ENCODE measurements at places on chromosomes 16 and 17.

DNA sequence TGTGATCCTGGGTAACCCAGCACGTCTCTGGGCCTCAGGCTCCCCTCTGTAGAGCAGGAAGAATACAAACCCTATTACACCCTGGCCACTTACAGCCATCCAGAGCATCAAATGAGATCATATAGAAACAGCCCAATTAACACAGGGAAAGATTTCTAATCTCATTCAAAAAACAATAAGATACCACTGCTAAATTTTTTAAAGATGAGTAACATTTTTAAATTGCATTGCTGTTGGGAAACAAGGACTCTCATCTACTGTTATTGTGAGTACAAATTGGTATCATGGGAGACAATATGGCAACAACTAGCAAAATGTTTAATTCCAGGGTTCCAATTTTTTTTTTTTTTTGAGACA lies 41.1 kb downstream of the SRL start:
- DNase-seq: no peak

GRCh38 chr17:57106107-57106835 lies 21.2 kb downstream of the AKAP1 start:
- no peak for DNase-seq

GRCh38 chr17:72525225-72526015 lies 404.6 kb downstream of the SOX9 start:
- no peak for DNase-seq

DNA sequence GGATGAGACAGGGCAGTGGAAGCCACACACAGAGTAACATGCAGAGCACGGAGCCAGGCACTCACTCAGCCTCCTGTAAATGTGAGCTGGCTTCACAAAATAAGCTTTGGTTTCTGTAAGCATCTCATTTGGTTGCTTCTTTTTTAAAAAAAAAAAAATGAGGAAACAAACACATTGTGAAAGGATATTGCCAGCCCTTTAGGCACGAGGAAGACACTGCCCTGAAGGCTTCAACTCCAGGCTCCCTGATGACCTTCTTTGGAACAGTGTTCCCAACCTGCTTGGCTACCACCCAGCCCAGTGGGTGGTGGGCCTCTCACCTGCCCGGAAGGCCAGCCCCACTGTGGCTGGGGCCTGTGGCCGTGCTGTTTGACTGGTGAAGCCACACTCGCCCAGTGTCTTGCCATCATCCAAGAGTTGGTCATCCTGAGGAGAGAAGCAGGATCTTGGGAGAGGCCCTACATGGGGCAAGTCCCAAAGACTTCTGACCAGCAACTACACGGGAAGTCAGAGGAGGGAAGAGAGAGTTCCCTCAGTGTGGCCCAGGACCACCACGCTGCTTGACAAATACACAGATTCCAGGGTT lies 1.9 kb downstream of the ELOB start:
- no peak for DNase-seq

DNA sequence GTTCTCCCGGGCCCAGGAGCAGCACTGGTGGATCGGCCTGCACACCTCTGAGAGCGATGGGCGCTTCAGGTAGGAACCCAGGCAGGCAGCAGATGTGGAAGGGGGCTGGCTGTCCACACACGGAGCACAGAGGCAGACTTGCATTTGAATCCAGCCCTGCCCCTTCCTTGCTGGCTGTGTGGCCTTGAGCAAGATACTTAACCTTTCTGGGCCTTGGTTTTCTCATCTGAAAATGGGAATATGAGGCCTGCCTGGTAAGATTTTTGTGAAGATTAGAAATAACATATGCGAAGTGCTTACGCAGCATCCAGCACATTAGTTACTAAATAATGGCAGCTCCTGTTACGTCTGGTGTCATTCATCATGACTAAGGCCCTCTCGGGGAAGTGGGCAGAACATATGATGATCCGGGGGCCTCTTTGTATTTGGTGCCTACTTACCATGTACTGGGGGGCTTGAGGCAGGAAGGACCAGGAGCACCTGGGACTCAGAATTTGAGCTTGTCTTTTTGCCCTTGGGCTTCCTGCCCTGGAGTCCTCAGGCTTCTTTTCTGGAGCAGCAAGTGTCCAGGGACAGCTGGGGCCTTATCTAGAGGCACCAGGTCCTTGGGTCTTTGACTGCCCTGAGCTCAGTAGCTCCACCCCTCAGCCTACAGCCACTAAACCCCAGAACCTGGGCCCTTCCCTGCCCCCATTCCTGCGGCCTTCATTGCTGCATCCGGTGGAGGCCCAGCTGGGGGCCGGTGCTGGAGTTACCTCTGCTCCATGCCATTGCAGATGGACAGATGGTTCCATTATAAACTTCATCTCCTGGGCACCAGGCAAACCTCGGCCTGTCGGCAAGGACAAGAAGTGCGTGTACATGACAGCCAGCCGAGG lies 53.8 kb downstream of the MRC2 start:
- no peak for DNase-seq

GRCh38 chr17:9266031-9266680 lies 244.8 kb downstream of the NTN1 start:
- DNase-seq: no peak

DNA sequence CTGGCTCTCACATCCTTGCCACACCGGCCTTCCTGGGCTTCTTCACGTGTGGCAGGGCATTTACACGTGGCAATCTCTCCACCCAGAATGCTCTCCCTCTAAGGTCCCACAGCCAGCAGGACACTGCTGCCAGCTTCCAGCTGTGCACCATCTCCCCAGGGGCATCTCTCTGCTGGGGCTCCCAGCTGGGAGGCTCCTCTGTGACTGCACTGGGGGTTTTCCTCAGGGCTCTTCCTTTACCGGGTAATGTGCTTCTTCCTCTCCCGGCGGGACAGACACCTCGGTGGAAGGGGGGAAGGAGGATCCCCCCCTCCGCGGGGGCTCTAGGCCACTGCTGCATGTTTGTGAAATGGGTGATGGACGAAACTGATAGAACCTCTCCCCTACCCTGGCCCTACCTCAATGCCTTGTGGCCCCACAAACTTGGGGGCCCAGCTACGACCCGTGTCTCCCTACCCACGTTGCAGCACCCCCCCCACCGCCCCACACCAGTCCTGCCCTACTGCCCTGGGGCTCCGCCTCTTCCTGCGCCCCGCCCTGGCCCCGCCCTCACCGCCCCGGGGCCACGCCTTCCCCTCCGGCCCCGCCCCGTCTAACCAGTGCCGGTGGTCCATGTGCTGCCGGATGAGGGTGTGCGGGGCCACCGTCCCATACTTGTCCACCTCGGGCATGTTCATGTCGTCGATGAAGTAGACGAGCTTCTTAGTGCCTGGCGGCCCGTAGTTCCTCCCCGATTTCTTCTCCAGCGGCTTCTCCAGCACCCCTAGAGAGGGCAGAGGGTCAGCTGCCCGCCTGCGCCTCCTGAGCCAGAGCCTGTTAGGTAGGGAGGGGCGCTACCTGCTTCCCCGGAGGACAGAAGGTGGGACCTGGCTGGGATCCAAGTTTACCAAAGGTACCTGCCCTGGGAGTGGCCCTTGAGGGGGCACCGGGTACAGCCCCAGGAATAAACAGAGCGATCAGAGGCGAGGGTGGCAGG lies 92.6 kb downstream of the DNAH17 start:
- peak; percentile 51 for DNase-seq

- DNase-seq: no peak
Observed at GRCh38 chr17:78501241-78502036, 75.8 kb downstream of the DNAH17 start.

- no peak for DNase-seq
Observed at GRCh38 chr16:24996301-24996700, 18.9 kb downstream of the ARHGAP17 start.

DNA sequence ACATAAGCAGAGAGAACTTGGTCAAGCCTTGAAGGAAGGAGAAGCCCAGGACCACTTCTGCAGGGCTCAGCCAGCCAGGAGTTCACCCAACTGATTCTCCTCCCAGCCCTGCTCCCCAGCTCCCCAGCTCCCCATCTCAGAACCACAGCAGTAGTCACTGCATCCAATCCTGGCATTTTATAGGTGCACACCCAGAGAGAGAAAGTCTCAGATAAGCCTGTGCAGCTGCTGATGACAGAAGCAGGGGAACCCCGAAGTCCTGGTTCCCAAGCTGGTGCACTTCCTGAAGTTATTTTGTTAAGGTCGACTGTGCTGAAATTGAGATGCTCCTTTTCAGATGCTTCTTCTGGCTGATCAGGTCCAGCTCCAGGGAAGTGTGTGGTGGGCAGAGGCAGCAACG lies 6.6 kb downstream of the RNF112 start:
- DNase-seq: no peak

- no peak for DNase-seq
Observed at GRCh38 chr16:2771496-2772402, 5.3 kb downstream of the ELOB start.

DNA sequence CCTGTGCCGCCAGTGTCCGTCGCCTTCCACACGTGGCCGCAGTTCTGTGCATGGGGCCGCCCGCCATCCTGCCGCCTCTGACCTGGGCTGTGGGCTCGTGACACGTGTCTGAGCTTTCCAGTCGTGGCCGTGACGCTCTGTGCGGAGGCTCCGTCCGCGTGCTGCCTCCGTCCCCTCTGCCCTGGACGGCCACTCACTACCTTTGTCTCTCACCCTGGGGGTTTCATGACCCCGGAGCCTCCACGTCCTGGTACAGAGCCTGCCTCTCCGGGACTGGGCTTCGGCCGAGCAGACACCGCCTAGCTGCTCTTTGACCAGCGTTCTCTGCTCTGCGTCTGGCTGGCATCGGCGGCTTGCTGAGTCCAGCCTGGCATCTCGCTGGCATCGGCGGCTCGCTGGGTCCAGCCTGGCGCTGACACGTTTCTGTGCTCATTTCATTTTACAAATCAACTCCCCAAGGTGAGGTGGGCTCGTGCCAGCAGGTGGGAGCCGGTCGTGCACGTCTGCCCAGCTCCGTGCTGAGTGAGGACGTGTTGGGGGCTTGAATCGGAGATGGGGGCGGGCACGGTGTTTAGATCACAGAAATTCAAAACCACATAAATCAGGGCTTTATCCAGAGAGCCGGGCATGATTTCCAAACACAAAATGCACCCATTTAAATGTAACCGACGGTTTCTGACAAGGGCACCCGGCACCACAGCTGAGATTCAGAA lies 44.3 kb upstream of the GNG13 start:
- no peak for DNase-seq
